HFF-Myc (cell line): ENCODE measurements at places on chromosomes 5 and 9.

- no peak for DNase-seq
Observed at GRCh38 chr9:73577848-73578247, 426.2 kb downstream of the ANXA1 start.

DNA sequence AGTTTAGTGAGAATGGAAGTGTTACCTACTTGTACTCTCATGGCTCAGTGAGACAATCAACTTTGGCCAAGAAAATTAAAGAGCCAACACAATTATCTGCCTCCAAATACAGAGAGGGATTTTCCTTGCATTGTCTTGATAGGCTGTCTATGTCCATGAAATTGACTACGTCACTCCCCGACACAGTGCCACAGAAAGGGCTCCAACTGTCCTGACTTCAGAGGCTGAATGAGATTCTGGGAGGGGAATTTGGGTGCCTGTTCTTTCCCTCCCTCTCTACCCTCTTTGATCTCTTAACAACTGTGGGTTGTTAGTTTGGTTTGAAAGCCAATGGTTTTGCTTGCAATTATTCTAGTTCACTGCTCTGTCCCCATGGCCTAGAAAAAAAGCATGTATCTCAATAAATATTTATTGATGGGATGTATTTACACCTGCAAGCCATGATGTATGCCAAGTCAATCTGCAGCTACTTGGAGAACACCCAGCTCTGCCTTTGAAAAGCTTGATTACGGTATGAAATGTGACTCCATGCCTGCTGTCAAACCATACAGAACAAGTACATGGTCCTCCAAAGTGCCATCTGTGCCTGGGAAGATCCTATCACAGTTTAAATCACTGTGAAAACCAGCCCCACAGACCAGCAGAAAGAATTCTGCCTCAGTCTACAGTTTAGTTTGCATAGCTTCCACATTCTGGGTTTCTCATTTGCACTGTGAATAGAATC is 37.3 kb downstream of the CAPSL start:
- DNase-seq = no peak

- peak; percentile 11 for DNase-seq
Observed at GRCh38 chr5:58849921-58850667, 267.2 kb downstream of the RAB3C start.

- peak; percentile 58 for DNase-seq
Observed at GRCh38 chr9:34413231-34413852, 36.6 kb upstream of the MYORG start.

- DNase-seq = no peak
Observed at GRCh38 chr5:73591698-73592501, 26.4 kb downstream of the UTP15 start.

DNA sequence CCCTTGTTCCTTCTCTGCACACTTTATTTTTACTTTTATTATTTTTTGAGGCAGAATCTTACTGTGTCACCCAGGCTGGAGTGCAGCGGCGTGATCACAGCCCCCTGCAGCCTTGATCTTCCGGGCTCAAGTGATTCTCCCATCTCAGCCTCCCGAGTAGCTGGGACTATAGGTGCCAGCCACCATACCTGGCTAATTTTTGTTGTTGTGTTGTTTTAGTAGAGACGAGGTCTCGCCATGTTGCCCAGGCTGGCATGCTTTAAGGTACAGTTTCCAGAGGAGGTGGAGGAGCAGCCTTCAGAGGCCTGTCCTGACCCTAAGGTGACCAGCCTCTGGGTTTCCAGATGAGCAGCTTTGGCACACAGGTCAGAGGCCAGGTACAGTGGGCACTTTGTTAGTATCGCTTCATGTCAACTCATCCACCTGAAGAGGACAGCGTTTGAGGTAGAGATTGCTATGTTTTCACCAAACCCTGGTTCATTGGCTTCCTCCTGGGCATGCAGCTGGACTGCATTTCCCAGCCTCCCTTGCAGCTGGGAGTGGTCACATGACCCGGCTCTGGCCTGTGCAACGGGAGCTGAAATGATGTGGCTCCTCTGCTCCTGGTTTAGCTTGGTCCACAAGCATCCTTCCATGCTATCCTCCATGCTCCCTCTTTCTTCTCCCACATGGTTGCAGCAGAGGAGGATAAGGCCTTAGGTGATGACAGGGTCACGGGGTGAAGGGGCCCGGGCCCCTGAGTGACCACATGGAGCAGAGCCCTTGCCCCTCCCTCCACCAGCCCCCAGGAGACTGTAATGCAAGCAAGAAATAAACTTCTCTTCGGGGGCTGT is 139.3 kb upstream of the IER5L start:
- DNase-seq = no peak

- DNase-seq = no peak
Observed at GRCh38 chr5:139038613-139039305, 159.4 kb downstream of the SIL1 start.

- no peak for DNase-seq
Observed at GRCh38 chr9:106326493-106326892, 536.5 kb upstream of the ZNF462 start.

- DNase-seq = no peak
Observed at GRCh38 chr9:10235376-10235775, 377.4 kb downstream of the PTPRD start.

GRCh38 chr9:90449213-90449925 is 193.3 kb downstream of the DIRAS2 start:
- DNase-seq = no peak

DNA sequence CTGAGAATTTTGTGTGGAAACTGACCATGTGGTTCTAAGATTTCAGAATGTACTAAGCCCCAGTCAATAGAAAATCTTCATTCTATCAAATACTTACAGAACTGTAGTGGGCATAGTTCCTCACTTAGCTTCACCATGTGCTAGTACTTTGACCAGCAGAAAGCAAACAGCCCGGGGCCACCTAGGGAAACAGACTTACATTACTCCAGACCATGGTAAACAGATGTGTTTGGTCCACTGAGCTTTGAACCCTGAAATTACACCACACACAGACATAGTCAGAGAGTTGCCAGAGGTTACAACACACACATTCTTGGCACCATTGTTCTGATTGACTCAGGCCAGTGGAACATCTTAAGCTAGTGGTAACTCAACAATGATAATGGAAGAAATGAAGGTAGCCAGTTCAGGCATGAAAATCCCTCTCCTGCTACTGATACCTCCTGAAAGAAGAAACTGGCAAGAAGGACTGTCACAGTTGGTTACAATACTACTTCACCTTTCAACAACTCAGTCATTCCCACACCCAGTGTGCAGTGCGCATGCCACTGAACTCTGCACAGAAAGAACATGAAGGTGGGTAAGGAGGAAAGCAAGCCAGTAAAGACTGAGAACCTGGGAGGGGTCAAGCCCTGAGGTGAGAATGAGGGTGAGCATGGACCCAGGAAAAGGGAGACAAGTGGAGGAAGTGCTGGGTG is 18.7 kb upstream of the LECT2 start:
- DNase-seq = no peak

GRCh38 chr5:80181618-80182211 is 74.1 kb downstream of the SERINC5 start:
- no peak for DNase-seq

GRCh38 chr5:132100672-132101261 is 27.2 kb downstream of the CSF2 start:
- no peak for DNase-seq

GRCh38 chr5:80122579-80122978 is 87.4 kb downstream of the THBS4 start:
- no peak for DNase-seq

- DNase-seq = no peak
Observed at GRCh38 chr9:16670791-16671190, 199.7 kb downstream of the BNC2 start.

- no peak for DNase-seq
Observed at GRCh38 chr5:154829181-154829588, 21.2 kb downstream of the FAXDC2 start.

DNA sequence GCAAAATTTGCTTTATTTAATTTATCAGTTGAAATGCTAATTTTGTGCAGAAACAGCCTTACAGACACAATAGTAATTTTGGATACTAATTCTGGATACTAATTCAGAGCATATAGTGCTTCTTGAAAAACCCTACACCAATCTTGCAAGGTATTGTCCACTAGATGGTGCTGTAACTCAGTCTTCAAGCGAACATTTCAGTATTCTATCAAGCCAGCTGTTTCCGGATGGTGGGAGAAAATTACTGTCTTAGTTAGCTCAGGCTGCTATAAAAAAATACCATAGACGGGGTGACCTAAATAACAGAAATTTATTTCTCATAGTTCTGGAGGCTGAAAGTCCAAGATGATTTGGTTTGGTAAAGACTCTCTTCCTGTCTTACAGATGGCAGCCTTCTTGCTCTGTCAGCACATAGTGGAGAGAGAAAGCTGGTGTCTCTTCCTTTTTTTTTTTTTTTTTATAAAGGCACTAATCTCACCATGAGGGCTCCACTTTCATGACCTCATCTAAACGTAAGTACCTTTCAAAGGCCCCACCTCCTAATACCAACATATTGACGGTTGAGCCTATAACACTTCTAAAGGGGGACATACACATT is 1306.5 kb upstream of the CDH9 start:
- DNase-seq = no peak

GRCh38 chr9:131869348-131869747 is 129.5 kb upstream of the RAPGEF1 start:
- no peak for DNase-seq

GRCh38 chr9:112809351-112809848 is 58.8 kb downstream of the SNX30 start:
- no peak for DNase-seq

GRCh38 chr9:8549214-8549613 is 749.6 kb upstream of the DMAC1 start:
- no peak for DNase-seq

- DNase-seq = peak; percentile 19
Observed at GRCh38 chr9:106799152-106799551, 63.8 kb upstream of the ZNF462 start.

GRCh38 chr5:34970552-34970951 is 41.2 kb downstream of the DNAJC21 start:
- DNase-seq = no peak

- DNase-seq = no peak
Observed at GRCh38 chr5:136382071-136382470, 16.7 kb upstream of the TRPC7 start.

- DNase-seq = no peak
Observed at GRCh38 chr5:169728-170094, 21.6 kb upstream of the LRRC14B start.

- DNase-seq = no peak
Observed at GRCh38 chr5:157857816-157858526, 974 bp downstream of the CLINT1 start.

GRCh38 chr5:154430961-154431630 is 14.7 kb upstream of the SAP30L start:
- no peak for DNase-seq

GRCh38 chr9:38114905-38115304 is 45.9 kb upstream of the SHB start:
- DNase-seq = no peak

GRCh38 chr9:133725886-133726285 is 12.3 kb downstream of the SARDH start:
- DNase-seq = no peak

GRCh38 chr5:108720391-108720790 is 27.3 kb upstream of the FER start:
- no peak for DNase-seq

GRCh38 chr5:132549576-132549975 is 6.3 kb upstream of the IL5 start:
- DNase-seq = no peak

GRCh38 chr5:134944630-134945029 is 23.1 kb upstream of the CATSPER3 start:
- no peak for DNase-seq

GRCh38 chr9:38393128-38393796 is 760 bp downstream of the ALDH1B1 start:
- no peak for DNase-seq

GRCh38 chr9:95463148-95464060 is 53.4 kb downstream of the PTCH1 start:
- no peak for DNase-seq

- no peak for DNase-seq
Observed at GRCh38 chr5:173573126-173573960, 43.1 kb downstream of the BOD1 start.

DNA sequence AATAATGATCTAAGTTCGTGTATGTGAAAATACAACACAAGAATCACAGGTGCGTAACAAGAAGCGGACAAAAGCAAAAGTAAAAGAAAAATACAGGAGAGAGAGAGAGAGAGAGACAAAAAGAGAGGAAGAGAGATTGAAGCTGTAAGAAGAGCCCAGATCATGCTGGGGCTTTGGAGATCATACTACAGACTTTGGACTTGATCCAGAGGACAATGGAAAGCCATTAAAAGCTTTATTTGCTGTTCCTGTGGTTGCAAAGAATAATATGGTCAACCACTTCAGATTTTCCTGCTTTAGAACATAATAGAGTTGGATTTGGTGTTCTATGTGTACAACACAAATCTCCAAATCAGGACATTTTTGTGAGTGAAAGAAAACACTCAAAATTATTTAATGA is 561.4 kb downstream of the CAAP1 start:
- DNase-seq = no peak

- DNase-seq = no peak
Observed at GRCh38 chr9:92724528-92725265, 39.9 kb downstream of the BICD2 start.

- no peak for DNase-seq
Observed at GRCh38 chr5:5421149-5421960, 1.1 kb upstream of the ICE1 start.

DNA sequence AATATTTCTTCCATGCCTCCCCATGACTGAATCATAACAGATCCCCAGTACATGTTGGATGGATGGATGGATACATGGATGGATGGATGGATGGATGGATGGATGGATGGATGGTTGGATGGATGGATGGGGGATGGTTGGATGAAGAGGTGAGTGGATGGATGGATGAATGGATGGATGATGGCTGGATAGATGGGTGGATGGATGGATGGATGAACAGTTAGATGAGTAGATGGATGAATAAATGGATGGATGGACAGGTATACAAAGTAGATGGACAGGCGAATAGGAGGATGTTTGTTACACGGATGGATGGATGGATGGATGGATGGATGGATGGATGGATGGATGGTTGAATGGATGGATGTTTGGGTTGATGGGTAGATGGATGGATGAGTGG is 120.0 kb upstream of the HAND1 start:
- no peak for DNase-seq

GRCh38 chr5:67031692-67032091 is 164.9 kb downstream of the CD180 start:
- DNase-seq = no peak

GRCh38 chr5:109982966-109983534 is 293.3 kb downstream of the MAN2A1 start:
- no peak for DNase-seq

DNA sequence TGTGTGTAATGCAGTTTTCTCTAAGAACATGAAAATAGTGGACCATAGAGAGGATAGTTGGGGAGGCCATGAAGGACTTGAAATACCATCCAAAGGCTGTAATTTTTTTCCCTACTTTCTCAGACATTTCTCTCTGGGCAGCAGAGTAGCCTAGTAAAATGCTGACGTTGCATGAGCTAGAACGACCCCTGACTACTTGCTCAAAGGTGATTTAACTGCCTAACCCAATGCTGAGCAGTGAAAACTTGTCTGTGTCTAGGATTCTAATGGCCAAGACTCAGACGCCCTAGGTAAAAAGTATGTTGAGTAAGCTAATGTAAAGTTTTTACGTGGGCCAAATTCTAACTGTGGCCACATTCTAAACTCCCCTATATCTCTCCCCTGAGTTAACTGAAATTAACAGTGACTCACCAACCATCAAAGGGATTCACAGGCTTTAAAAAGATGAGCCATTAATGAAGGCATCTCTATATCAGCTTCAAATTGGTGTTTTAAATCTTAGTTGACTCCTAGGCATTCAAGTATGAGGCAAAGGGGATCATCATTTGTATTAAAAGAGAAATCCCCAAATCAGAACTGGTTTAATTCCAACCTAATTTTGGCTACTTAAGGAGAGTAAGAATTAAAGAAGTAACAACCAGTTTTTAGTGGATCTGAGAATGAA is 121.0 kb upstream of the GAS1 start:
- no peak for DNase-seq

GRCh38 chr5:133226186-133226585 is 174.4 kb downstream of the HSPA4 start:
- no peak for DNase-seq
